ENCODE measurements at places on chromosomes 2 and 18. TPM values are rescaled to one million over a fixed set of nuclear protein-coding genes. Genes with fewer than 3 reads are reported as not detected.

DNA sequence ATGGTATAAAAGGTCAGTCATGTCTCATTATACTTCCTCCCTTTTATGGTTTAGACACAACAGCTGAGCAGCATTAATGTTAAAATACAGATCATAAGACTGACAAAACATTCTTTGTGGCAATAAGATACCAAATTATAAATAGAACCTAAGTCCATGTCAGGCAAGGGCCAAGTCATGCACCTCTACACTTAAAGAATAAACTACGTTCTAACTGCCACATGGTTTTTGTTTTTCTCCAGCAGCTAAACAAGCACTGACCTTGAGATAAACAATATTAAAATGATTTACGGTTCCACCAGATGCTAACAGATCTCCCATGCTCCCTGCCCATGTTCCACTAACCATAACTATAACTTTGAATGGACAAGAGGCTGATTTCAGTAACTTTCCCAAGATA lies 368.6 kb upstream of the TFPI start:
- no peaks in the 10 kb centered on the region for H3K4me1 ChIP-seq
- H3K27me3 ChIP-seq: no peaks in the 10 kb centered on the region
- H3K4me3 ChIP-seq: no peak overlapping the region
- H3K27ac ChIP-seq: no peak overlapping the region
- no peak for DNase-seq

Gene MDH1
- total RNA-seq: 124 TPM

DNA sequence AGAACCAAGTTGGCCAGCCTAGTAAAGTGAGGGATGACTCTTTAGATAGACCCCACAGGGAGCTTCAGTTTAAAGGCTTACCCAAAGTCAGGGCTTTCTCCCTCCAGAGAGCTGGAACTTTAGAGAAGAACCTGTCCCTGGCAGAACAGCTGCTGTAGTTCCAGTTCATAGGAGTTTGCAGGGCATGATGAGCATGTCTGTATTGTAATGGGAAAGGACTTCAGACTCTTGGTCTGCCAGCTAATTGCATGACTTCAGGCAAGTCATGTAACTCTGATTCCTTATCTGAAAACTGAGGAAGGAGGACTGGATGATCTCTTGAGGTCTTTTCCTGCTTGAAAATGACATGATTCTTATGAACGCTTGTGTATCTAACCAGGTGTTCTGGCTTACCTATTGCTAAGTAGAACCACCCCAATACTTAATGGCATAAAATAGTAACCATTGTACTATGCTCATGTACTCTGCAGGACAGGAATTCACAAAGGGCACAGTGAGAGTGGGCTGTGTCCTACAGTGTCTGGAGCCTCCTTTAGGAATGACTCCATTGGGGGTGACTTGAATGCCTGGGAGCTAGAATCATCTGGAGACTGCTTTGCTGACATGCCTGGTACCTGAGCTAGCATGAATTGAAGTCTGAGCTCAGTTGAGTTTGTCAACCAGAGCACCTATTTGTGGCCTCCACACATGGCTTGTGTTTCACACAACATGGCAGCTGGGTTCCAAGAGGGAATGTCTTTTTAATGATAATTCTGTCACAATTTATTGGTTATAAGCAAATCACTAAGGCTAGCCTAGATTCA lies 18.9 kb downstream of the SP5 start:
- H3K27me3 ChIP-seq: no peaks in the 10 kb centered on the region
- H3K36me3 ChIP-seq: no peaks in the 10 kb centered on the region
- H3K4me1 ChIP-seq: no peaks in the 10 kb centered on the region
- no peak overlapping the region for H3K27ac ChIP-seq

Gene ANKRD30B
- total RNA-seq: not detected

- no peak for DNase-seq
- H3K36me3 ChIP-seq: no peaks in the 10 kb centered on the region
- no peak overlapping the region for H3K27ac ChIP-seq
- H3K27me3 ChIP-seq: no peaks in the 10 kb centered on the region
Measured at GRCh38 chr18:62880673-62881364, 165.5 kb downstream of the PHLPP1 start.
